ENCODE measurements at places on chromosomes 7 and 10.

GRCh38 chr10:87589645-87590051, 70.0 kb upstream of the PAPSS2 start:
- no peak for DNase-seq

- peak; percentile 43 for DNase-seq
These were observed 13.7 kb downstream of the BPGM start for GRCh38 chr7:134660242-134660785.

DNA sequence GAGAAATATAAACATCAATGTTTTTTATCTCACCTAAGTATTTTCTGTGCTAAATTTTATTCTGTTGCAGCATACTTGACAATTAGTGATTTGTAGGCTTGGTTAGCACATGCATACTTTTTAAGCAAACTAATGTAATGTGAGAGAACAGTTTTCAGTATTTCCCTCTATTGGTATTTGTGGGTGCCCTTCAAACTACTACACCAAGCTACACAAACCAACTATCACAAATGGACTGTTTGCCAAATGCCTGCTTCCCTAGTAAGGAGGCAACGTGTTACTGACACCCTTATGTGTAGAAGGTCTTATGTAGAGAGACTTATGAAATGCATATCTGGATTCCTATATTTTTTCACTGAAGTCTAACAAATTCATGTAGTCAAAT, 98.4 kb upstream of the FZD1 start:
- no peak for DNase-seq

- no peak for DNase-seq
These were observed 188.2 kb downstream of the KIF20B start for GRCh38 chr10:89889606-89890005.

GRCh38 chr7:44378744-44379143, 53.4 kb upstream of the CAMK2B start:
- DNase-seq, result peak; percentile 83

GRCh38 chr10:79292891-79293746, 54.1 kb upstream of the PPIF start:
- peak; percentile 11 for DNase-seq

DNA sequence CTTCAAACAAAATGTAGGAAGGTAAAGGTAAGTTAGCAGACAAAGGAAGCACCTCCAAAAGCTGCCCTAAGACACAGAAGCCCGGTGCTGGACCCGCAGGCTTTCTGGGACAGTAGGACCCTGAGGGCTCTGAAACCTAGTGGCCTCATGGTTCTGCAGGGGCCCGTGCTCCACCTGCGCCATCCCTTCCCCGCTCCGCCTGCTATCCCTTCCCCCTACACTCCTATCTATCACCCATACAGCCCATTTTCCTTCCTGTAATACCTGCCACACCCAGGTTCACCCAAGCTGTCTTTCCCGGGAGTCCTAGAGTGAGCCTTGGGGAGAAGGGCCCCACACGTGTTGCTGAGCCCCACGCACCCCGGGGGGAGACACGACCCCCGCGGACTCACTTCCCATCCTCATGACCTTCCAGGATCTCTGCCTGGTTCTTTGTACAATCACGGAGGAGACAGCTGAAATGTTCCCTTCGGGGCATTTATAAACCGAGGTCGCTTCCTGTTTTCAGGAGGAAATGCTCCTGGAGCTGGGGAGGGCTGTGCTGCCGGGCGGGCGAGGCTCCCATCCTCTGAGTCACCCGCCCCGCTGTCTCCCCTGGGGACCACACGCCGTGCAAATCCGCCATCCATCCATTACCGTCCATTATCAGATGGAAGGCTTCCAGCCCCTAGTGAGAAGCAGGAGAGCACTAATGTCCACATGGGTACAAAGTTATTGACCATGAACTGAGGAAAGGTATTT, 251.7 kb upstream of the PITRM1 start:
- DNase-seq, result peak; percentile 79

- no peak for DNase-seq
These were observed 466.3 kb downstream of the ARL4A start for GRCh38 chr7:13153742-13154141.
